ENCODE measurements at places on chromosomes 12 and 14. TPM values are rescaled to one million over a fixed set of nuclear protein-coding genes. Genes with fewer than 3 reads are reported as not detected.

The EEF1AKMT3 gene
- total RNA-seq: 1.1 TPM

The SYNDIG1L gene
- not detected for total RNA-seq

The TEAD4 gene
- 51.0 TPM for total RNA-seq

The TEX52 gene
- 0.10 TPM for total RNA-seq

The RNASE3 gene
- total RNA-seq: not detected

The EPYC gene
- not detected for total RNA-seq

DNA sequence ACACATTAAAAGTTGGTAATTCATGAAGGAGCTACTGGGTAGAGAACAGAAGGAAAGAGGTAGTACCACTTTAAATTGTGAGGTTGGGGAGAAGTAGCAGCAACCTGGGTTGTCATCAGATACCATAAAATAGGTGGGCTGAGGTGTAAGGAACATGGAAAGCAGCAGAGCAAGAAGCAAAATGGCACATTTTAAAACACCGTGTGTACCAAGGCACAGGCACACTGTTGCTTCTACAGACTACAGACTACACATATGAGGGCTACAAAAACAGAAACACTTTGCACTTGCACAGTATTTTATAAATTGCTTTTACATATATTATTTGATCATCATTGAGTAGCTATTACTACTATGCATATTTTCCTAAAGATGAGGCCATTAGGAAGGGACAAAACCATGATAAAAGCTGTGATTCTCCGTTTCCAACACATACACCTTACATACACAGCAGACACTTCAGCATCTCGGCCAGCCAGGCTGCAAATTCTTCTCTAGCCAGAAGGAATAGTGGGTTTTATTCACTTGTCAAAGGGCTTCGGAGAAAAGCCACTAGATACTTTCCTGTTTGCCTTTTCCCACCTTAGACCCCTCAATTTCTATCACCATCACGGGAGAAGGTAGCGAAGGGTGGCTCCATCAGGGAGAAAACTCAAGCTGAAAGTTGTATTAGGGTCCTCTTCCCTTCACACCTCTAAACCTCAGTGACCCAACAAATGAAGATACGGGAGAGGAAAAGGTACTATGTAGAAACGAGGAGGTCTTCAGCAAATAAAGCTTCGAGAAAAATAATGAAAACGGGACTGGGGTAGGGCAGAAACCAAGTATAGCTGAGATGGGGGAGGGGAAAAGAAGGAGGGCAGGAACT is 1.6 kb downstream of the PYM1 start:
- DNase-seq: peak; percentile 23

- DNase-seq: no peak
Observed at GRCh38 chr14:82385048-82385447, 851.4 kb upstream of the SEL1L start.

DNA sequence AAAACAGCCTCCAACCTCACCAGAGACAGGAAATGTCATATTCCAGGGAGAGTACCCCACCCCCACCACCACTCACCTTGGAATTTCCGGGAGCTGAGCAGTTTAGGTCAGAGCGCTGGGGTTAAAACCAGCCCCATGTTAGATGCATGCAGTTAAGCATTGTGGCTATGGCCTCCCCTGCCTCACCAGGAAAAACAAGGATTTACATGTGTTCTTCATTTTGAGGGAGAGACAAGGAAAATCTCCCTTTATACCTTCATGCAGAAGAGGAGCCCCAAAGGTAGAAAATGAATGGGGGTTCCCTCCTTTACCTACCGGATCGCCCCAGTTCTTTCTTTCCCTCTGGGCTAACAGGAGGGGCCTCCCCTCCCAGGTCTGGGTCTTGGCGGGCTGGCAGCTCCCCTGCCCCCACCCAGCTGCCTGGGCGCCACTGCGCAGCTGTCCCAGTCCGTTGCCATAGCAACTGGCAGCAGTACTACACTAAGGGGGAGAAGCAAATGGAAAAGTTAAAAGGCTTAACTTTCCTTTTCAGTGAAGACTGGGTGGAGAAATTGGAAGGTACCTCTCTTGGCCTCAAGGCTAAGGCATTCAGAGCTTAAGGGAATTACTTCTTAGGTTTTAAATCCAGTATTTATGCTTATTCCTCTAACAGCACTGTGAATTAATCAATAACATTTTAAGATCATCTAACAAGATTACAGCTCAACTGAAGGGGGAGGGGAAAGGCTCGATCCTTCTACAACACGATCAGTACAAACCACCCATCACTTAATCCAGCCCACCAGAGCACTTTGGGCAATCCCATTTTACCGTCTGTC is 20.5 kb downstream of the CBX5 start:
- peak; percentile 90 for DNase-seq

GRCh38 chr12:80212938-80213645 is 113.8 kb downstream of the OTOGL start:
- no peak for DNase-seq

DNA sequence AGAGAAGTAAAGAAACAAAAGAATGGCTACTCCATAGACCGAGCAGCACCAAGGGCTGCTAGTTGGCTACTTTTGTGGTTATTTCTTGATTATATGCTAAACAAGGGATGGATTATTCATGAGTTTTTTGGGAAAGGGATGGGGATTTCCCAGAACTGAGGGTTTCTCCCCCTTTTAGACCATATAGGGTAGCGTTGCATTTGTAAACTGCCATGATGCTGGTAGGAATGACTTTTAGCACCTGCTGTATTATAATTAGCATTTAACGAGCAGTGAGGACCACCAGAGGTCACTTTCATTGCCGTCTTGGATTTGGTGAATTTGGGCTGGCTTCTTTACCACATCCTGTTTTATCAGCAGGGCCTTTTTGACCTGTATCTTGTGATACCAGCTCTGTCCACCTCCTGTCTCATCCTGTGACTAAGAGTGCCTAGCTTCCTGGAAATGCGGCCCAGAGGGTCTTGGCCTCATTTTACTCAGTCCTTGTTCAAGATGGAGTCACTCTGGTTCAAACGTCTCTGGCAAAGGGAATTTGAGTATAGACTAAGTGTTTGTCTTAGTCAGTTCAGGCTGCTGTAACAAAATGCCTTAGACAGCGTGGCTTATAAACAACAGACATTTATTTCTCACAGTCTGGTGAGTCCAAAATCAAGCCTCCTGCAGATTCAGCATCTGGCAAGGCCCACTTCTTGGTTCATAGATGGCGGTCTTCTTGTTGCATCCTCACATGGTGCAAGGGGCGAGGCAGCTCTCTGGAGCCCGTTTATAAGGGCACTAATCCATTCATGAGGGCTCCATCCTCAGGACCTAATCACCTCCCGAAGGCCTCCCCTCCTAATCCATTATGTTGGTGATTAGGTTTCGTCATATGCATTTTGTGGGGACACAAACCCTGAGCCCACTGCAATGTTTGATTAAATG is 348.3 kb upstream of the SFSWAP start:
- no peak for DNase-seq

- DNase-seq: no peak
Observed at GRCh38 chr12:12095021-12095420, 24.3 kb downstream of the BCL2L14 start.

- peak; percentile 26 for DNase-seq
Observed at GRCh38 chr14:22152903-22153302, 436.1 kb downstream of the DAD1 start.

DNA sequence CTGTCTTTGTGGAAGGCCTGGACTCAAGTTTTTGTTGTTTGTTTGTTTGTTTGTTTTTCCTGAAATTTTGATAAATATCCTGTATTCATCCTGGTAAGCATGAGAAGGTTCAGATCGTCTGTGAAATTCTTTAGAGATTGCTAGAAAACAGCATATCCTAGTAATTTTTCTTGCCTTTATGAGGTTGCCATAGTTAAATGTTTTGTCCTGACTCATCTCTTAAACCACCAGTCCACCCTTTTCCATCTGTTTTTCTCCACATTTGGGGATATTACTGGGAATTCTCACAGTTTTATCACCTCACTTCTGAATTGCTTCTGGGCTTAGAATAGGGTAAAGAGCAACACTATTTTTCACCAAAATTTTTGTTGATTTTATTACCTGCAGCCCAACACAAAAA is 248.3 kb downstream of the FBXL14 start:
- no peak for DNase-seq

- DNase-seq: no peak
Observed at GRCh38 chr12:26567126-26567525, 265.9 kb downstream of the ITPR2 start.

GRCh38 chr12:123058980-123059379 is 78.5 kb downstream of the ARL6IP4 start:
- no peak for DNase-seq

GRCh38 chr14:104019029-104019428 is 66.5 kb upstream of the ASPG start:
- DNase-seq: no peak

- no peak for DNase-seq
Observed at GRCh38 chr12:109587921-109588320, 14.3 kb downstream of the MVK start.

- DNase-seq: no peak
Observed at GRCh38 chr12:110279566-110280375, 1.3 kb upstream of the ATP2A2 start.

DNA sequence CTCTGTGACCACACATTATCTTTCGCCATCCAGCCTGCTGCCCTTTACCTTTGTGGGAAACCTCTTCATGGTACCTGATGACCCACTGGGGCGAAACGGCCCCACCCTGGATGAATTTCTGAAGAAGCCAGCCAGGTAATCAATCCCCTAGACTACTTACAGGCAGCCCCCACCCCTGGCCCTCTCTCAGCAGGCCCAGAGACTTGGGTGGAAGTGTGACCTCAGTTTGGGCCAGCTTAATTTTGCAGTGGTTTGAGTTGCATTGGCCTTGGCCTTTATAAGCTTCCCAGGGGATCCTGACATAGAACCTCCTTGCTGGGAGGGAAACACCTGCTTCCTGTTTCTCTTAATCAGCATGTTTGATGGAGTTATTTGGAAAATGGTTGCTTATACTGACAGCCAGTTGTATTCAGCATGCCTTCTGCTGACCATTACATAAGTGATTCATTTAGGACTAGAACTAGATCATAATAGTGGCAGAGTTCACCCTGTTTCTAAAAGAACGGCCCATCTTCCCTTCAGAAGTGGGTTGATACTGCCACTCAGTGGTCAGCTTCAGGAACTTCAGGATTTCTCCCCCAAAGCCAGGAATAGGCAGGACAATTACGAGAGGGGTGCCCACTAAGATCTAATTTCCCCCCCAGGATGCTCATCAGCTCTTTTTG is 6.1 kb downstream of the SDR39U1 start:
- DNase-seq: peak; percentile 76
